ENCODE measurements at places on chromosomes 3 and 15.

DNA sequence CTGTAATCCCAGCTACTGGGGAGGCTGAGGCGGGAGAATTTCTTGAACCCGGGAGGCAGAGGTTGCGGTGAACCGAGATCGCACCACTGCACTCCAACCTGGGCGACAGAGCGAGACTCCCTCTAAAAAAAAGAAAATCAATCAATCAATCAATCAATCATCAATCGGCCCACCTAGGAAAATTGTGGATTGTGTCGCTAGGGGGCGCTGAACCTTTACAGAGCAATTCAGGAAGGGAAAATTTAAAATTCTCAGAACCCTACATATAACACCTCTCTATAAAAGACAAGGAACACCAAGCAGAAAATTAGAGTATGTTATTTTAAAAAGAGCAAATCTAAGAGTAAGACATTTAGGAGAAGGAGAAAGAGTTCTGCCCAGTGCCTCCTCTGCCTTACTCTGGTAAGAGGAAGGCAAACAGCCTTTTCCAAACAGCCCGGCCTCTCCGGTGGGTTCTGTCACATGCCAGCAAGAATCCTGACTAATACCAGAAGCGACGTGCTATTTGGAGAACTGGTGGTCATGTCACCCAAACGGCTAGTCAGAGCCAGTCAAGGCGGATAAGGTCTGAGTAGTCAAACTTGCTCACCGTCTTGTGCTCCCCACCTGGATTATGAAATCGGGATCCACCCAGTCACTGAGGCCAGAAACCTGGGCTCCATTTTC lies 22.3 kb upstream of the SMCO1 start:
- DNase-seq: peak; percentile 13

- no peak for DNase-seq
Measured at GRCh38 chr3:190620886-190621608, 107.2 kb downstream of the IL1RAP start.

GRCh38 chr15:73879426-73879825 lies 6.1 kb downstream of the TBC1D21 start:
- no peak for DNase-seq

DNA sequence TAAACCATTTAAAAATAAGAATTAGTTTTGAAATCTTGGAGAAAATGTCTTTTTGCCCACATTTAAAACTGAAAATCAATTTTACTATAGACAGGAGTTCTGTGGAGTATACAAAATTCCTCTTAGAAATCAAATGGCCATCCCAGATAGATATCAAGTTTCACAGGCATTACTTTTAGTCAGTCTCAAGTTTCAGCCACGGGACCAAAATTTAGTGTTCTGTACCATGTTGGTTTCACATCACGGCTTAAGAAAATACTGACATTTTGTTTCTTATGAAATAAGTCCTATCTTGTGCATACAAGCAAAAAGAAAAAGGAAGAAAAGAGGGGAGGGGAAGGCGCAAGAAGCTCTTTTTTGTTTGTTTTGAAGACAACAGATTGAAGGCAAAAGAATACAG lies 45.7 kb downstream of the EIF2AK4 start:
- DNase-seq: no peak

DNA sequence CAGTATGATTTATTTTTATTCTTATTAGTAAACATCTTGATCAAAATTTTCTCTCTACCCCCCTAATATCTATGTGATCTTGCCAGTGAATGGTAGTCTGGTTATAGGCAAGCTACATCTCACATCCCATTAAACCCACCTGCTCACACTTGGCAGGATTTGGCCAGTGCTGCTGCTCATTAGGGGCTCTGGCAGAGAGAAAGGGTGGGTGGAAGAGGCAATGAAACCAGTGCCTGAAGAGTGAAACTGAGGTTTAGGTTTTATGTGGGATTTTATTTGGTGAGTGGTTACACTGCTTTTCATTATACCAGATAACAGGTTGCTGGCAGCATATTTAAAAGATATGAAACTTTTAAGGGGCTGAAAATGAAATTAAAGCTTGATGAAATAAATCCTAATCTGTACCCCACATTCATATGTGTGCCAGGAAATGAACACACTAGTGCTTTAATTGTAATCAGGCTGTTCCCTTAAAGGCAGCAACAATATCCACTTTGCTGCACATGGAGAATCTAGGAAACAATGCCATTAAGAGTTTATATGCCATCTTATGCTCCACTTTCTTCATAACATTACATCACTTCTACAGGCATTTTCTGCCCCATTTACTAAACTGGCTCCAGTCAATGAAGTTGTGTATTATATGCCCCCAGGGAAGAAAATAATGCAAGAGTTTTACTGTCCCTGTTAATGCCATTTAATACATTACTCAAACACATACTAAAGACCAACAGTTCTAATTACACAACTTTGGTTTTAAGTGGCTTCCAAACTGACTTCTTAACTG lies 688.7 kb downstream of the MECOM start:
- DNase-seq: peak; percentile 33

DNA sequence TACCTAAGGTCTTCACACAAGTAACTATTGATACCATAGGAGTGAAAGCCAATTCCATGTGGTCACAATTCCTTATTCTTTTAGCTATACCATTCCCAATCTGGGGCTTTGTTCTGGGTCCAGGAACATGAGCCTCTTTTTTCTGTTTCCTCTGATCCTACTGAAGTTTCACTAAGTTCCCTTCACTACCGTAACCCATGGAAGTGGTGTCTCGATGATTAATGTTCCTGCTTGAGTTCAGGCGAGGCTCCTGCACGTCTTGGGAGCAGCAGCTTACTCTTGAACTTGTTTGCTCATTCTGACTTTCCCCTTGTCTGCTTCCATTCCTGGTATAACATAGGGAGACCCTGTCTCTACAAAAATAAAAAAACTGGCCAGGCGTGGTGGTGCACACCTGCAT lies 23.6 kb downstream of the ZNF592 start:
- no peak for DNase-seq

DNA sequence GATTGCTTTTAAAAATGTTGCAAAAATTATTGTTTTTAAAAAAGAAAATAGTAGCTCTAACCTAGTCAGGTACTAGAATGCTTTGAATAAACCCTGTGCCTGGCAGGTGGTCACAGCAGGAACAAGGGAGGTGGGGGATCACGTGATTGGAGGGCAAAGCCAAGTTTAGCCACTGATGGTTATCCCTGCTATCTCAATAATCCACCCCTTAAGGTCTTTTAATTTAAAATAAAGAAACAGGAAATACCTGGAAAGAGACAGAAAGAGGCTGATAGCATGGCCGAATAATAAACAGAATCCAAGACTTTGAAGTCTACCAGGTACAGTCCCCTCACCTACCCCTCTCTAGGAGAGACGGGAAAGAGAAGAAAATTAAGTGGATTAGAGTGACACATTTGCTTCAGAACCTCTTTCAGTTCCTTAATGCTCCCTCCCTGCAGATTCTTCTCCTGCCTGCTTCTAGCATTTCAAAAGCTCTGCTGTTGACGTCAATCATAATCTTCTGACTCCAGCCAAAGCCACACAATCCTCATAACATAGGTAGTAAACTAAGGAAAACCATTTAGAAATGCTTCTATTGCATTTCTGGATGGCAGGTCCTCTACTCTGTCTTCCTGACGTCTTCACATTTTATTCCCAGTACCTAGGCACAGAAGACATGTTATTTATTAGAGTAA lies 303.4 kb upstream of the MME start:
- no peak for DNase-seq

- no peak for DNase-seq
Measured at GRCh38 chr15:75644376-75644775, 3.3 kb upstream of the SNX33 start.

Measured in M059J (cell line).